ENCODE measurements at places on chromosomes 3 and 15.

DNA sequence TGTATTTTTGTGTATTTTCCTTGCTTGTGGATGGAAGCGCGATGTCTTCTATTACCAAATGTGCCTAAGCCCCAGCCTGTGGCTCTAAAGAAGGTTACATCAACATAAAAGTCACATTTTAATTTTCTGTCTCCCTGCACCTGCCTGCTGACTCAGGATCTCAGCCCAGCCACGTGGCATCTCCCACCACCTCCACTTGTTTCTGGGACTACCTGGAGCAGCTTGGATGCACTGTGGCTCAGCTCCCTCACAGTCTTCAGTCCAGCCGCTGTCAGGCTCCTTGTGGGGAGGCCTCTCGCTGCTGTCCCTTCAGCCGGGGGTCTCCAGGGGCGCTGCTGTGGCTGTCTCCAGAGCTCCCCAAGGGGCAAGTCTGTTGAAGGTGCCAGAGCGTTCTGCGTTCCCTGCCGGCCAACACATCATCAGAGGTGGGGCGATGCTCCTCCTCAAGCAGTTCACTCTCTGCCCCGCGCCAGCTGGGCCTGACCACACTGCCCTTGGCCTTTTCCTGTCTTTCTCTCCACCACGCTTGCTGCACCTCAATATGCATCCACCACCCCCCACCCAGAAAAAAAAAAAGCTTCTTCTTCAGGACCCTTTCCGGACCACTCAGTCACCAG is 47.7 kb upstream of the BDH1 start:
- no peak for DNase-seq

- DNase-seq = no peak
Measured at GRCh38 chr3:187274977-187275338, 16.6 kb downstream of the MASP1 start.

GRCh38 chr15:75309711-75310110 is 26.2 kb upstream of the COMMD4 start:
- DNase-seq = no peak

DNA sequence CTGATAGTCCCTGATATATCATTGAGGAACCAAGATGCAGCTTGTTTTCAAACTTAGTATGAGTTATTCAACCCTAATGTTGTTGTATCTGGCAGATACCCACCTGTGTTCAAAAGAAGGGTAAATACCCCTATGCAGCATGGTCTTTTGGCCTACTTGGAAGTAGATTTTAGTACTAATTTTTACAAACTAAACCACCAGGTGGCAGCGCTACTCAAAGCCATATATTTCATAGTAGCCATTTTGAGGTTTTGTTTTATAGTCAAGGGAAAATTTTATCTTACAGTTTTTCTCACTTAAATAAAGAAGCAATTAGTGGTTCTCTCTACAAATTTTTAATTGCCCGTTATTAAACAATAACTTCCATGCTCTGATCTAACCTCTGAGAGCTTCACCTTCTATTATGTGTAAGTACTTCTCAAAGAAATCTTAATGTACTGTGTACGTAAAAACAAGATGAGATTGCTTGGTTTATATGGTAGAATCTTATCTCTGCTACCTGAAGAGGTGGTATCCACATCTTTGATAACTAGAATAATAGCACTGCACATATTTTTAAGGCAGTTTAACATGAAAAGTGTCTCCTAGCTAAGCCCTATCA is 31.5 kb upstream of the MLF1 start:
- DNase-seq = peak; percentile 92

GRCh38 chr3:8052659-8053058 is 449.0 kb upstream of the LMCD1 start:
- no peak for DNase-seq
